ENCODE measurements at places on chromosomes 1 and 21. TPM values are rescaled to one million over a fixed set of nuclear protein-coding genes. Genes with fewer than 3 reads are reported as not detected.

Gene HJV
- total RNA-seq: not detected

Gene KIF2C
- total RNA-seq: 72.9 TPM

Gene ZNF683
- not detected for total RNA-seq

Gene DUSP10
- 19.2 TPM for total RNA-seq

Gene COL9A2
- total RNA-seq: 22.3 TPM

Gene MCM3AP
- total RNA-seq: 131 TPM

Gene MARK1
- total RNA-seq: not detected

Gene SH3D21
- total RNA-seq: 8.3 TPM

Gene PLA2G2D
- not detected for total RNA-seq

Gene MARCKSL1
- 31.6 TPM for total RNA-seq

Gene MAGI3
- total RNA-seq: 3.2 TPM

Gene MCOLN2
- total RNA-seq: 117 TPM

Gene UBE2U
- total RNA-seq: not detected

Gene FYB2
- not detected for total RNA-seq

Gene PLEKHA6
- 0.21 TPM for total RNA-seq

Gene ARL8A
- 56.6 TPM for total RNA-seq

Gene KIF17
- not detected for total RNA-seq

Gene HLX
- 5.1 TPM for total RNA-seq

Gene CDCA8
- total RNA-seq: 33.5 TPM

Gene GBP5
- 154 TPM for total RNA-seq

Gene RGS5
- total RNA-seq: 4.4 TPM

Gene INTS7
- 33.8 TPM for total RNA-seq

Gene DIPK1A
- total RNA-seq: 20.8 TPM

Gene KNCN
- not detected for total RNA-seq

Gene GNAT2
- 1.2 TPM for total RNA-seq

Measured in activated T-helper 1 cell treated with anti-CD3 and anti-CD28 coated beads, Interleukin-12 subunit alpha, Interleukin-12 subunit beta, Interleukin-2, Interleukin-4 antibody, amounts not matched to agents 30 ng/mL and 10 ng/mL and 1 ng/mL, durations not matched to agents 14 hours and 24 hours and 36 hours (primary cell).